ENCODE measurements at places on chromosomes 3 and 15.

GRCh38 chr3:172244011-172244410 is 204.2 kb downstream of the GHSR start:
- no peak for DNase-seq

GRCh38 chr3:19739504-19739903 is 194.5 kb downstream of the EFHB start:
- no peak for DNase-seq

DNA sequence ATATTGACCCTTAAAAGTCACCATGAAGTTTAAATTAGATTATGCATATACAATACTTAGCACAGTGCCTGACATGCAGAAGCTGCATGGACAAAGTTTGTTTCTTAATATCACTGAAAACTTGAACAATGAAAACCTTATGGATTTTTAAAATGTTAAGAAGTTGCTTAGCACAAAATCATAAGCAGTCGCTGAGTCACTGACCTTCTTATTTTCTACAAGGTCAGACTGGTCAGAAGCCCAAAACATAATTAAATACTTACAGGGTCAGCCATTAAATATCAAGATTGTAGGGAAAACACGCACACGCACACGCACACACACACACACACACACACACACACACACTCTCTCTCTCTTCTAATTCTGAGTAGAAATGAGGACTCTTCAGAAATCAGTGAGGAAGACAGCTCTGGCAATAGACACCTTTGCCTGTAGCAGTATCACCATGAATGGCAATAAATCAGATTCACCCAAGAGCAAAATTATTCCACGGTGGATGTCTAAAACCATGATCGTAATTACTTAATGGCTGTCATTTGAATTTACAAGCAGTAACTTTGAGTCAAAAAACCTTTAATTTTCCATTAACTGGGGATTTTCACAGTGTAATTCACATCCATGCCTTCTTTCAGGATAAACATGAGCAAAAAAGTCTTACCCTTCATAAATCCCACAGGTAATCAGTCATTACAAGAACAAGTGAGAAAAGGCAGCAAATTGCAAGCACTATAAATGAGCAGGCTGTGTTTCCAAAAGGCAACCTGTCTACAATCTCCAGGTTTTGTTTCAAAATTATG is 147.5 kb downstream of the OSBPL10 start:
- no peak for DNase-seq

- no peak for DNase-seq
These were observed 44.0 kb downstream of the KBTBD12 start for GRCh38 chr3:127959041-127959440.

All from T-cell (primary cell).